ENCODE measurements at places on chromosomes 12 and 14.

- no peak for DNase-seq
These were observed 19.7 kb upstream of the CKAP4 start for GRCh38 chr12:106267535-106267934.

- no peak for DNase-seq
These were observed 11.3 kb upstream of the KRT8 start for GRCh38 chr12:52916216-52916615.

DNA sequence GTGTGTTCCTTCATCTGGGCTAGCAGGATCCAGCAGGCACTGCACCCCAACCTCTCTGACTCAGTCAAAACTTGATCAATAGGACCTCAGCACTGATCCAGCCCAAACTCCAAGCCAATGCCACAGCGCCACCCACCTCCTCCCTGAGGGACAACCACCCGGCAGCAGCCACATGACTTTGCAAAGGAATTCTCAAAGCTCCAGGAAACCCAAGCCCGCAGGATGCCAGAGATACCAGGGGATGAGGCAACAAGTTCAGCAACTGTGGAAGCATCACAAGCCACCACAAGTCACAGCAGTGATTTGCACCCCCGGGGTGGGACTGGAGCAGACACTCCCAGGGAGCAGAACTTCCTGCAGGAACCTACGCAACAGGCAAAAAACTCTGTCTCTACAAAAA, 37.3 kb downstream of the ACTN1 start:
- DNase-seq = peak; percentile 16

GRCh38 chr12:130240831-130241590, 78.7 kb downstream of the FZD10 start:
- no peak for DNase-seq

- DNase-seq = peak; percentile 87
These were observed at the start of gene CLIP1 for GRCh38 chr12:122421821-122422729. CLIP1 (minus strand) TSS chr12:122422669; CDS start chr12:122380452, 42,217 bp downstream.

DNA sequence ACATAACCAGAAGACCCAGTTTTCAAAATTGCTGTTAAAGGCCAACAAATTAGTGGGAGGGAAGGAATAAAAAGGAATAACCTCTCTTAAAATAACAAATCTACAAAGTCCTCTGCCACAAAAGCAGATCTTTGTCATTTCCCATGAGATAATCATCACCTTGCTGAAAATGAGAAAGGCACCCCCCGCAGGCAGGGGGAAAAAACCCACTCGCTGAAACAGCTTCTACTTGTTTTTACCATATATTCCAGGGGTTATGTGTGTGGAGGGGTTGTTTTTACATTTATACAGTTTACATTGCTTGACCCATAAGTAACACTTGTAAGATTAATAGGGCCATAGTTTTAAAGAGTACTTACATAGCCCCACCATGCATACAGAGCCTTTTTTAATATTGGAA, 131.0 kb downstream of the PRICKLE1 start:
- DNase-seq = no peak

DNA sequence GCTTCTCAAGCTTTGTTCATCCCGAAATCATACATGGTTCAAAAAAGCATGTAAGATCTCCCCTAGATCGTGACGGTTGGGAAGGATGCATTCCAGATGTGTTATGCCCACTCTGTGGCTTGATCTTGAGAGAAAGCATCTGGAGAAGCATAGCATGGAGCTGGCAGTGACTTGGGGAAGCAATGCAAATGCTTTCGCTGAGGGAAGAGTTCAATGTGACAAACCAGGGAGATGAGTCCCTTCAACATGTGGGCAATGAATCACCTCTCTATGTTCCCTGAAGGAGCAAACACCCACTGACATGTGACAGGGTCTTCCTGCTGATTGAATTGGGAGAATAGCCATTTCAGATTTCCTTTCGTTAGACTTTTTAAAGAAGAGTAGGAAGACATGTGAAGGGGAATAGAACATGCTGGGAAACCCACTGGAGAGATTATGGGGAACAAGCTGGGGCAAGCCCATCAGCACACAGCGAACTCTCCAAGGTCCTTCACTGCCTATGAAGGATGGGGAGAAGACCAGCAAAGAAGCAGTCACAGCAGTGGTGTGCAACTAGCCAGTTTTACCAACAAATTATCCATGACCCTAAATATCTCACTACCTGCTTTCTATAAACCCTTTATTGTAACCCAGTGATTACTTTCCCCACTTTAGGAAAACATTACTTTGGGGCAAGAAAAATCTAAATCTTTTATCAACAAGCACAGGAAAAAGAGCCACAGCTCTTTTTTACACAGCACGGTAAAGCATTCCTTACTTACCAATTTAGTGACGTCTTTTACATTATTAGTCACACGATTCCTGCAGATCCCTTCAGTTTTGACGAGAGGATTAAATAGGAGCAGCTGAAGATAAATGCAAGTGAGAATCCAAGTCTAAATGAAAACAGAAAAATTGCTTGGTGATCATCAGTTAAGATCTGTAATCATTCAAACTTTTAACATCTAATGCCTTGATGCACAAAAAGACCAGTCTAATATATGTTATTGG, 35.0 kb downstream of the KITLG start:
- DNase-seq = no peak

DNA sequence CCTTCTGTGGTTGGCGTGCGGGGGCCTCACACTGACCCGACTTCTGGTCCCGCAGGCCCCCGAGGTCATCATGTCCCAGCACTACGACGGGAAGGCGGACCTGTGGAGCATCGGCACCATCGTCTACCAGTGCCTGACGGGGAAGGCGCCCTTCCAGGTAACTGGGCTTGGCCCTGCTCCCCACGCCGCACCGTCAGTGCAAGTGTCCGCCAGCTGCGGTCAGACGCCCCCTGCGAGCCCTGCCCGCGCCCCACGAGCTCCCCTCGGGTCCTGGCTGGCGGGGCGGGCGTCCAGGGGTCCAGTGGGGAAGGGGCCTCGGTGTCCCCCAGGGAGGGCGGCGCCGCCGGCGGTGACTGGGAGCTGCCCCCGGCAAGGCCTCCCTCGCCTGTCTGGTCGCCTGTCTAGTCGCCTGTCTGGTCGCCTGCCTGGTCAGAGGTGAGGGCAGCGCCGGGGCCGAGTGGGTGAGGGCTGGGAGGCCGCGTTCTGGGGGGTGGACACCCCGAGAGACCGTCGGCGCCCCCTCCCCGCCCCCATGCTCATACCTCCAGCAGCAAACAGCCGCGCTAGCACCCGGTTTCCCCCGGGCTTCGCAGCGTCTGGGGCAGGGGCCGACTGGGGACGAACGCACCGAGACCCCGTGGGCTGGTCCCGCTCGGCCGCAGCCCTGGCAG, 14.8 kb downstream of the ULK1 start:
- no peak for DNase-seq

DNA sequence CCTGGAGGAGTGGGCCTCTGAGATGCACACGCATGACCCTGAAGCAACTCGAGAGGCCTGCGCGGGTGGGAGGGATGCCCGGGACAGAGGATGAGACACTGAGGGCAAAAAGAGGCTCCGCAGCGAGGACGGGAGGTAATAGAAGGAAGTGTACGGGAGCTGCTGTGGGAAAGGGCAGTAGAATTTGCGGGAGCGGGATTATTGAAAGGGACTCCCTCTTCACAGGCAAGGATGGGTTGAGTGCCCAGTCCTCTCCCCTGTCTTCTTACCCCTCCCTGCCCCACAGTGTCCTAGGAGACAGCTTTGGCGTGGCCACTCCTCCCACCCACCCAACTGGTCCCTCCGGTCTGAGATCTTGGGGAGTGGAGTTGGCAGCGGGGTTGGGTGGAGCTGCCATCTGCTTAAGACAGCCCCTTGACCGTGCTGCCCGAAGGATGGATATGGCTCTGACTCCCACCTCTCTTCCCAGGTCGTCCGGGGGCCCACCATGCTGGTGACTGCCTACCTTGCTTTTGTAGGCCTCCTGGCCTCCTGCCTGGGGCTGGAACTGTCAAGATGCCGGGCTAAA, 15.7 kb upstream of the ESPL1 start:
- DNase-seq = peak; percentile 75

GRCh38 chr14:72962829-72963312, 36.6 kb downstream of the DCAF4 start:
- DNase-seq = peak; percentile 41

DNA sequence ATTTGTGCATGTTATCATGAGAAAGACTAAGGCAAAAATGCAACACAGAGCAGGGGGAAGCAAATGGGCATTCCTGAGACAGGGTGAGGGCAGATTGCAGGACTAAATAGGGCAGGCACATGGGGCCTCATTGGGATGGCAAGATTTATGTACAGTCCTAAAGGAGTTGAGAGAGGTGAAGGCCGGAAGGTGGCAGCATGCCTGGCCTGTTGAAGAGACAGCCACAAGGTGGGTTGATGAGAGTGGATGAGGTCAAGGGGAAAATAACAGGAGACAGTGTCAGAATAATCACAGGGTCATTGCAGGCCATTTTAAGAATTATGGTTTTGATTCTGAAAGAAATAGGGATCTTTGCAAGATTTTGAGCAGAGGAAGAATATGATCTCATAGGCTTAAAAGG, 21.0 kb downstream of the PAH start:
- DNase-seq = peak; percentile 56

- DNase-seq = no peak
These were observed 57.0 kb upstream of the EGLN3 start for GRCh38 chr14:34007902-34008301.

DNA sequence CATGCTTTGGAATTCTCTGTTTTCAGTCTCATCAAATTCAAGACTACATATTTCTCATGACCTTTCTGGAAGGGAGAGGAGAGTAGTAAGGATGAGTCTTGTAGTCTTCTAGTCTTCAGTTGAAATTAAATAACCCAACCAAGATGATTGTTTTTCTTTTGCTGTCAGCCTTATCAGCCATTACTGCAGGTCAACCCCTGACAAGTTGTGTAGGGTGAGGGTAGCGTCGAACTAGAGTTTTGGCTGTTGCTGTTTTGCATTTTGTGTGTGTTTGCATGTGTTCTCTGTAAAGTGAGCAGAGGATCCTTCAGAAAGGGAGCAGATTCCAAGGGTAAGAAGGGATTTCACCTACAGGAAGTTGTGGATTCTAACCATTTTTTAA, 28.4 kb downstream of the DIP2B start:
- no peak for DNase-seq

DNA sequence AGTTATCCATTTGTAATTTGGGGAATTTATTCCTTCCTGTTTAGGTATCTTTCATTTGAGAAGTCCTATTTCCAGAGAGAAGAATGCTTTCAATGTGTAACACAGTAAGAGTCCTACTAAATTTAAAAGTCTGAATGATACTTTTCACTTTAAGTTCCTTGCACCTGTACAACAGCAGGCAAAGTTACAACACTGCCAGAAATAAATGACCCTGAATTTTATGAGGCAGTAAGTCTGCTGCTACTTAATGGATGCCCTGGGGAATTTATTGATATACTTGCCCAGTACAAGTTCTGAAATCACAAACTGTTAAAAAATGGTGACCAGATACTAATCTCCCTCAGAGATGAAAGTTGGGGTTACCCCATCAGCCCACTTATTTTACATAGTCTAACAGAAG, 53.1 kb downstream of the NTS start:
- no peak for DNase-seq

GRCh38 chr14:88834883-88835431, 10.5 kb downstream of the TTC8 start:
- DNase-seq = no peak

DNA sequence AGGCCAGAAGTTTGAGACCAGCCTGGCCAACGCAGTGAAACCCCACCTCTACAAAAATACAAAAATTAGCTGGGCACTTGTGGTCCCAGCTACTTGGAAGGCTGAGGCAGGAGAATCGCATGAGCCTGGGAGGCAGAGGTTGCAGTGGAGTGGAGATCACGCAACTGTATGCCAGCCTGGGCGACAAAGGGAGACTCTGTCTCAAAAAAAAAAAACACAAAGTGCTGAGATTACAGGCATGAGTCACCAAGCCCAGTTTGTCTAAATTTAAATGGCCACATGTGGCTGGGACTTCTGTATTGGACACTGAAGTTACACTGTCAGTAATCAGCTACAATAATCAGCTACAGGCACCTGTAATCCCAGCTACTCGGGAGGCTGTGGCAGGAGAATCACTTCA, 100.9 kb upstream of the AEBP2 start:
- DNase-seq = no peak

GRCh38 chr14:65686761-65687160, 274.2 kb downstream of the FUT8 start:
- no peak for DNase-seq

DNA sequence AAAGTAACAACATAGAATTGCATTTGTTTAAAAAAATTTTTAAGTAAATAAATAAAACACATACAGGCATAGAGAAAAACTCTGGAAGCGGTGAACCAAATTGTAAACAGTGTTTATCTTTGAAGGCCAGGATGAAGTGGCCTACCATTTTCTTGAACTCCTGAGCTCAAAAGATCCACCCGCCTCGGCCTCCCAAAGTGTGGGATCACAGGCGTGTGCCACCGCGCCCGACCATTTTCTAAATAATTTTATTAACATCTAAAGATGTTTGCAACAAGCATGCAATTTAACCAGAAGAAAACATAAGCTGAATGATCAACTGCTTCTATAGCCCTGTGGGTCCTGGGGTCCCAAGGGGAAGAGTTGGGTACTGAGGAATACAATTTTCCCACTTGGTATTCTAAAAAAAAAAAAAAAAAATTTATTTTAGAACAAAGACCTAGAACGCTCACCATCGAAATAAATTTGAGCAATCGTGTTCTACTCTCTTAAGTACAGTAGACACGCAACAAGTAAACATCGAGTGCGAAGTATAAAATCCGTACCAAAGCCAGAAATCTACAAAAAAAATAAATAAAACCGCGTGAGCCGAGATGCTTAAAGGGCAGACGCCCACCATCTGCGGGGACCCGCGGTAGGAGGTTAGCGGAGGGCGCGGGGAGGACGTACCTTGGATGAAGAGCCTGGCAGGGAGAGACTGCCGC, 484 bp downstream of the MIS18BP1 start:
- peak; percentile 46 for DNase-seq

GRCh38 chr12:100169345-100169744, 26.7 kb upstream of the BLTP3B start:
- DNase-seq = no peak

- DNase-seq = no peak
These were observed 443.2 kb upstream of the FOXG1 start for GRCh38 chr14:28323366-28323765.

DNA sequence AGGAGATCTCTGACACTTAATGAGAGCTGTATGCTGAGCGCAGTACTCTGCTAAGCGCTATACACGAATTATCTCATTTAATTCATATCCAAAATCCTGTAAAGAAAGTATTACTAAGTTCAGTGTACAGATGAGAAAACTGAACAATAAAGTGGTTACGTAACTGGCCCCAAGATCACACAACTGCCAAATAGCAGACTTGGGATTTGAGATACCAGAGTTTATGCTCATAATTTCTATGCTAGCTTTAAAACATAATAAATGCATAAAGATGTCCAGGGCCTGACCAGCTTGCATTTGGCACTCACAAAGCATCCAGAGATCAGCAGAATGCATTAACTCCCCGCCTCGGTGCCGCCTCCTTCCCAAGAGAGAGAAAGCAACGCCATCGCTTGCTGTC, 83.2 kb upstream of the PWP1 start:
- no peak for DNase-seq

- DNase-seq = no peak
These were observed 58.8 kb downstream of the TMEM30B start for GRCh38 chr14:61222388-61222787.

- no peak for DNase-seq
These were observed 8.2 kb downstream of the ULK1 start for GRCh38 chr12:131902332-131903241.

All from DMS53 (cell line).